ENCODE measurements at places on chromosomes 11 and 22.

- DNase-seq = no peak
Observed at GRCh38 chr11:12640355-12640754, 33.9 kb upstream of the TEAD1 start.

DNA sequence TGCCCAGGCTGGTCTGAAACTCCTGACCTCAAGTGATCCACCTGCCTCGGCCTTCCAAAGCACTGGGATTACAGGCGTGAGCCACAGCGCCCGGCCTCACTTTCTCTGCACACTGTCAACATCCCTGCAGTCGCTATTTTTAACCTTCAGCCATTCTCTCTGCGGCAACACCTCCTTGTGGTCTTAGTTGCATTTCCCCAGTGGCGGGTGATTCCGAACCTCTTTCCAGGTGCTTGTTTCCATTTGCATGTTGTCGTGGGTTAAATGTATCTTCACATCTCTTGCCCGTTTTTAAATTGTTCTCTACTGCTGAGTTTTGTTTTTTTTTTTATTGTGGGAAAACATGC, 2.2 kb upstream of the SCT start:
- DNase-seq = no peak

DNA sequence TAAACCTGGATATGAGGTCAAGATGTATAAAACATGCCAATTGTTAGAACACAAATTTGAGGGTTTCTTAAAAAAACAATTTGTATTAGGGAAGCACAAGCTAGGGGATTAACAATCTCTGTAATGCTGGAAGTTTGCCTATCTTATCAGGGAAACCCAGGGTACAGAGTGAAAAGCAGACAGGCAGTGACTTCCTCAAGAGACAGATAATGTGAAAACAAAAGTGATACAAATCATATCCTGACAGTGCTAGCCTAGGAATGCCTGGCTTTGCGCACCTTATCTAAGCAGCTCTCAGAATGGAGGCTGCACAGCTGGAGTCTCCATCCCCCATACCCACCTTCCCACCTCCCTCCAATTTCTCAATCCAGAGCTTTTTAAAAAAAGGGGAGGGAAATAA, 22.5 kb upstream of the RBX1 start:
- no peak for DNase-seq

DNA sequence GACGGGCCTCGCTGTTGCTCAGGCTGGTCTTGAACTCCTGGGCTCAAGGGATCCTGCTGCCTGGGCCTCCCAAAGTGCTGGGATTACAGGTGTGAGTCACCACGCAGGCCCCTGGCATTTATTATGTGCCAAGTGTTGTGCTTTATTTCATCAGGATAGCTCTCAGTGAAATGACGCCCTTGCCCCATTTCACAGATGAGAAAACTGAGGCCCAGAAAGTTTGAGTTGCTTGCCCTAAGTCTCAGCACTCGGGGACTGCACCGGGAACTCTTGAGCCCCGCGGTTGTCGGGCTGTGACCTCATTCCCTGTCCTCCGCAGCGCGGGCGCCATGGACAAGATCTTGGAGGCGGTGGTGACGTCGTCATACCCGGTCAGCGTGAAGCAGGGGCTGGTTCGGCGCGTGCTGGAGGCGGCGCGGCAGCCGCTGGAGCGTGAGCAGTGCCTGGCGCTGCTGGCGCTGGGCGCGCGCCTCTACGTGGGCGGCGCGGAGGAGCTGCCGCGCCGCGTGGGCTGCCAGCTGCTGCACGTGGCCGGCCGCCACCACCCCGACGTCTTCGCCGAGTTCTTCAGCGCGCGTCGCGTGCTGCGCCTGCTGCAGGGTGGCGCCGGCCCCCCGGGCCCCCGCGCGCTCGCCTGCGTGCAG, 7.3 kb downstream of the USP35 start:
- DNase-seq = no peak

- DNase-seq = no peak
Observed at GRCh38 chr22:26292667-26292995, 123.4 kb downstream of the SEZ6L start.

GRCh38 chr11:69007975-69008381, 5.1 kb downstream of the MRGPRF start:
- DNase-seq = no peak

DNA sequence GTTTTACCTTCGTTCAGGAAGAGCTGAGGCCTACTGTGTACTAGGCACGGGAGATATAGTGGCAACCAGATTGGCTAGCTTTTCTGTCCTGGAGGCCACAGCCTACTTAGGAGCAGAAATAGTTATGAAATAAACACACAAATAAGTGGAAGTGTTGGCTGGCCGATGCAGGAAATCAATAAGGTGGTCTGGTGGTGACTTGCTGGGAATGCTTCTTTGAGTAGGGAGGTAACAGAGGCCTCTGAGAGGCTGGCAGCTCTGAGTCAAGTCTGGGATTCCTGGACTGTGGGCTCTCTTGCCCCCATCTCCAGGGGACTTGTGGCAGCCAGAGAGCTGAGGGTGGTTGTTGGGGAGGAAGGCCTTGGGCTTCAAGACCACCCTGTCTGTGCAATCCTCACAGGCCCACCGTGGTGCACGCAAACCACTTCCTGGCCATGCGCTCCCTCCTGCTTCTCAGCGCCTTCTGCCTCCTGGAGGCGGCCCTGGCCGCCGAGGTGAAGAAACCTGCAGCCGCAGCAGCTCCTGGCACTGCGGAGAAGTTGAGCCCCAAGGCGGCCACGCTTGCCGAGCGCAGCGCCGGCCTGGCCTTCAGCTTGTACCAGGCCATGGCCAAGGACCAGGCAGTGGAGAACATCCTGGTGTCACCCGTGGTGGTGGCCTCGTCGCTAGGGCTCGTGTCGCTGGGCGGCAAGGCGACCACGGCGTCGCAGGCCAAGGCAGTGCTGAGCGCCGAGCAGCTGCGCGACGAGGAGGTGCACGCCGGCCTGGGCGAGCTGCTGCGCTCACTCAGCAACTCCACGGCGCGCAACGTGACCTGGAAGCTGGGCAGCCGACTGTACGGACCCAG, 4.1 kb downstream of the SERPINH1 start:
- no peak for DNase-seq

Measured in stimulated activated CD8-positive, alpha-beta memory T cell treated with anti-CD3 and anti-CD28 coated beads, Interleukin-2, amount 100 ng/mL, for 48 hours (primary cell).